Activated CD8-positive, alpha-beta memory T cell treated with anti-CD3 and anti-CD28 coated beads, Interleukin-2, amount 10 ng/mL, durations not matched to agents 7 days and 5 days (primary cell): ENCODE measurements at places on chromosomes 1 and 21. TPM values are rescaled to one million over a fixed set of nuclear protein-coding genes. Genes with fewer than 3 reads are reported as not detected.

Gene C1orf210
- total RNA-seq, result not detected

Gene PROK1
- total RNA-seq, result not detected

Gene AQP10
- total RNA-seq, result not detected

Gene TSPAN1
- total RNA-seq, result not detected

Gene EDARADD
- 3.7 TPM for total RNA-seq

Gene FAM177B
- total RNA-seq, result not detected

Gene TYW3
- total RNA-seq, result 15.0 TPM

Gene OR2AK2
- not detected for total RNA-seq

Gene CACNA1S
- not detected for total RNA-seq

Gene PDC
- total RNA-seq, result not detected

Gene WDR64
- 0.12 TPM for total RNA-seq

Gene SDF4
- 144 TPM for total RNA-seq

Gene CCDC30
- 2.9 TPM for total RNA-seq

Gene OVAAL
- total RNA-seq, result not detected
